Lung (tissue), 17 donors: ENCODE measurements at places on chromosomes 11 and 22. TPM values are rescaled to one million over a fixed set of nuclear protein-coding genes. Genes with fewer than 3 reads are reported as not detected.

The INS gene
- not detected for total RNA-seq

DNA sequence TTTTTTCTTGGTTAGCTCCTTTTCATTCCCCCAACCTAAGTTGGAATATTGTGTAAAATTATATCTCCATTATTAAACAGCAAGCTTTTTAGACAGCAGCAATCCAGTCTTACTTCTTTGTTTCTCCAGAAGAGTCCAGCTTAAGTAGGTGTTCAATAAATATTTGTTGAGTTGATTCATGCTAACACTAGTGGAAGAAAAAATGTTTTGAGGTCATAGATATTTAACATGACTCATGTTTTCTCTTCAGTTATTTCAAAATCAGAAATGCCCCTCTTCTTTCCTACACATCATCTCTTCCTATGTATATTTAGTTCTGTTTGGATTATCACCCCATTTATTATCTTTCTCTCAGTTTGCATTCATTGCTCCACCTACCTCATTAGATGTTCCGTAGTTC, 20.3 kb downstream of the CCDC83 start:
- DNase-seq = peak; percentile 55
- H3K27ac ChIP-seq = no peak overlapping the region
- H3K36me3 ChIP-seq = no peaks in the 10 kb centered on the region
- no peaks in the 10 kb centered on the region for H3K27me3 ChIP-seq
- H3K4me3 ChIP-seq = no peak overlapping the region

DNA sequence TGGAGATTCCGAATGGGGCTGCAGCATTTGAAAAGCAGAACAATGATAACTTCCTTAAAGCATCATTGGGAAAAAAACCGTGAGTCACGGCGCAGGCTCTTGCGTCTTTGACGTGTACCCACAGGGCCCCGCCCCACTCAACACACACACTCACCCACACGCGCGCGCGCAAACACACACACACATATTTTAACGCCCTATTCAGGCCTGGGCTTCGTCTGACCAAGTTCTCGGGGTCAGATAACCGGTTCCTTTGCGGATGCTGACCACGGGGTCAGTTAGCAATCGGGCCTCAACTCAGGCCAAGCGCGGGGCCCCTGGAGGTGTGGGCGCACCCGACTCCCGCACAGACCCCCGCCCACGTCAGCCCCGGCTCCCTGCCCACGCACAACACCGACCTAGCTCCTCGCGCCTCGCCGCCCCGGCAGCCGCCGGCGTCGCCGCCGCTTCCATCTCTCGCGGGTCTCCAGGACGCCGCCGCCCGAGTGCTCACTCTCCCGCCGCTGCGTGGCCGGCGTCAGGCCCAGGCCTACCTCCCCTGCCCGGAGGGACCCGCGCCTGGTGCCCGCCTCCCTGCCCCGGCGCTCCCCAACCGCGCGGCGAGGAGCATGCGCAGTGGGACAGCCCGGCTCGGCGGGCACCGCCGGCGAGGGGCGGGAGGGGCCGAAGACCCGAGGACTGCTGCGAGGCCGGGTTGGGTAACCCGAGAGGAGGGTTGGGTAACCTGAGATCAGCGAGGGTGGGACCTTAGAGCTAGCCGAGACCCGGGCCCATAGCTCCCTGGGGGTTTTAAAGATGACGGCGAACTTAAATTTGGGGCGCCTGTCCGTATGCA, at the start of gene SLC36A4:
TSS of gene SLC36A4 (minus strand) at position 612 of the 835 bp plus-strand sequence. CDS start at position 453, 159 bp downstream.
- DNase-seq = peak; percentile 91
- no peaks in the 10 kb centered on the region for H3K36me3 ChIP-seq
- no peaks in the 10 kb centered on the region for H3K27me3 ChIP-seq
- H3K27ac ChIP-seq = peak within 1 kb of the TSS; percentile 98

The RTN4RL2 gene
- total RNA-seq = 4.8 TPM

DNA sequence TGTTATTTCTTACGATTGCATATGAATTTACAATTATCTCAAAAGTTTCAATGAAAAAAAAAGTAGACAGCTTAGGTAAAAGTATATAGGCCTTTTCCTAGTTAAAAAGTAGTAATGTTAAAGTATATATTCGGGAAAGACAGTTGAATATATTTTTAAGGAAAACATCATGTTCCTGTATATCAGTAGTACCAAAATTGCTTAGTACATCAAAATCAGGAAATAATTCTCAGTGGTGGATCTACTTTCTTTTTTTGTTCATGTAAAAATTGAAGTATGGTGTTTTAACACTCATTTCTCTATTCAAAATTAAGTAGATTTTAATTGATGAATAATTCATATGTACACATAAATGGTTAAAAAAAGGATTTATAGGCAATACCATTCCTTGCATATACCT, 73.9 kb downstream of the USP47 start:
- no peak for DNase-seq
- peaks cover 4% of the 10 kb centered on the region for H3K4me1 ChIP-seq
- H3K36me3 ChIP-seq = peaks cover 13% of the 10 kb centered on the region
- H3K4me3 ChIP-seq = no peak overlapping the region

DNA sequence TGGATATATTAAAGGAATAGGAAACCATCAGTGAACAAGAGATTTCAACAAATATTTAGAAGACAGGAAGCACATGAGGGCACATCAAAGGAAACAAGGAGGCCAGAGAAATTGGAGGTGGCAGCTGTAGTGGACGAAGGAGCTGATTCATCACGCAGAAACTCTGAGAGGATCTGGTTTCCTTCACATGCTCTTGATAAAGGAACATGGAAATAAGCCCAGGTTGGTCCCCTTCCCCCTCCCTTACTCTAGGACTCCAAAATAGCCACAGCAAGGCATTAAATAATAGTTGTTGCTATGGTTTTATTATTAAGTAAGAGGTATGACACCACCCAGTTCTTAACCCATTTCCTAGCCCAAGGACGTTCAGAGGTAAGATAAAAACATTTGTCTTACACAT, 11.3 kb downstream of the IZUMO1R start:
- H3K27ac ChIP-seq = no peak overlapping the region
- H3K36me3 ChIP-seq = no peaks in the 10 kb centered on the region
- no peak for DNase-seq
- H3K27me3 ChIP-seq = no peaks in the 10 kb centered on the region
- H3K4me1 ChIP-seq = no peaks in the 10 kb centered on the region

The TBC1D22A gene
- 38.4 TPM for total RNA-seq

DNA sequence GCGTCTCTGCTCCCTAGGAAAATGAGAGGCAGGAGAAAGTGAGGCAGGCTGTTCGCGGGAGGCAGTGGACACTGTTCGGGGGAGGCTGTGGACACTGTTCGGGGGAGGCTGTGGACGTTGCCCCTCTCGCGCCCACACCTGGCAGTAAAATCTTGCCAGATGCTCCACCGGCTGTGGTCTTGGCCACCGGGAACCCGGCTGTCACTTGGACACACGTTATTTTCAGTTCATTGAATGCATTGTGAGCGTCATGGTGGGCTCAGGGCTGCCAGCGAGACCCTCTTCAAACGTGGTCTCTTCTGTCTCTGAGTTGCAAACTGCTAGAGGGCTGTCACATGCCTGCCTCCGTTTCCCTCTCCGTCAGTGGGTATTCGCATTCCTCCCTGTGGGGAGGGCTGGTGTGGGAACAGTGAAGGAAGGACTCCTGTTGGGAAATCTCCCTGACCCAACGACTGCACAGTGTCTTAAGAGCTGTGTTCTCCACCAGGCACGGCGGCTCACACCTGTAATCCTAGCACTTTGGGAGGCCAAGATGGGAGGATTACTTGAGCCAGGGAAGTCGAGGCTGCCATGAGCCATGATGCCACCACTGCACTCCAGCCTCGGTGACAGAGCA, 1.4 kb downstream of the PRR5 start:
- no peaks in the 10 kb centered on the region for H3K36me3 ChIP-seq
- H3K4me1 ChIP-seq = no peaks in the 10 kb centered on the region
- H3K27me3 ChIP-seq = no peaks in the 10 kb centered on the region

- no peak overlapping the region for H3K27ac ChIP-seq
- H3K27me3 ChIP-seq = peaks cover 39% of the 10 kb centered on the region
- H3K36me3 ChIP-seq = no peaks in the 10 kb centered on the region
- peak; percentile 25 for DNase-seq
Observed at GRCh38 chr22:30822216-30823014, 127.7 kb downstream of the OSBP2 start.

DNA sequence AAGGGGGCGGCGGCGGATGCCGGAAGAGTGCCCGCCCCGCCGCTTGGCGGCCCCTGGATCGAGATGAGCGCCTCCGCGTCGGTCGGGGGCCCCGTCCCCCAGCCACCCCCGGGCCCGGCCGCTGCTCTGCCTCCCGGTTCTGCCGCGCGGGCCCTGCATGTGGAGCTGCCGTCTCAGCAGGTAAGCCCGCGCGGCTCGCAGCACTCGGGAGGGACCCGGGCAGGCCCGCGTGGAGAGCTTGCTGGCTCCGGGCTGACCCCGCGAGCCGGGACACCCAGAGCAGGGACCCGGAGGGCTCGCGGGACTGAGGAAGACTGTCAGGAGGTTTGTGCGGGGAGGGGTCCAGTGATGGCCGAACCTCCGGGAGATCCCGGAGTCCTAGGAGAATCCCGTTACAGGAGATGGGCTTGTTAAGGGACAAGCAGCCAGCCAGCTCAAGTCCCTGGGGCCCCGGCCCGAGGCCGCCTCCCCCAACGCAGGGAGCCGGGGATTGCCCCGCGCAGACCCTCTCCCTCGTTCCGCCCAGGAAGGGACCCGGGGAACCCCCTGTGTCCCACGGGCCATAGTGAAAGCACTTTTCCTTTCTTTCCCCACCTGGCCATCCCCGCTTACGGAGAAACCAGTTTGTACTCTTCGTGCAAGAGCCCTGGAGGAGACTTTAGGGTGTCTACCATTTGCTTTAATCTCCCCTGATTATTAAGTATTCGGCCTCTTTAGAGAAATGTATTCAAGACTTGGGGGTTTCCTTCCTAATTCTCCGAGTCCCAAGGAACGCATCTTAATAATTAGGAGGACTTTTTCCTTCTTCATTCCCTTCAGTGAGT, 547 bp downstream of the UVRAG start:
- no peaks in the 10 kb centered on the region for H3K27me3 ChIP-seq
- DNase-seq = no peak
- peak overlapping the region; percentile 98 for H3K27ac ChIP-seq
- H3K4me1 ChIP-seq = peaks cover 2% of the 10 kb centered on the region
- H3K36me3 ChIP-seq = no peaks in the 10 kb centered on the region

The TSSK2 gene
- not detected for total RNA-seq

DNA sequence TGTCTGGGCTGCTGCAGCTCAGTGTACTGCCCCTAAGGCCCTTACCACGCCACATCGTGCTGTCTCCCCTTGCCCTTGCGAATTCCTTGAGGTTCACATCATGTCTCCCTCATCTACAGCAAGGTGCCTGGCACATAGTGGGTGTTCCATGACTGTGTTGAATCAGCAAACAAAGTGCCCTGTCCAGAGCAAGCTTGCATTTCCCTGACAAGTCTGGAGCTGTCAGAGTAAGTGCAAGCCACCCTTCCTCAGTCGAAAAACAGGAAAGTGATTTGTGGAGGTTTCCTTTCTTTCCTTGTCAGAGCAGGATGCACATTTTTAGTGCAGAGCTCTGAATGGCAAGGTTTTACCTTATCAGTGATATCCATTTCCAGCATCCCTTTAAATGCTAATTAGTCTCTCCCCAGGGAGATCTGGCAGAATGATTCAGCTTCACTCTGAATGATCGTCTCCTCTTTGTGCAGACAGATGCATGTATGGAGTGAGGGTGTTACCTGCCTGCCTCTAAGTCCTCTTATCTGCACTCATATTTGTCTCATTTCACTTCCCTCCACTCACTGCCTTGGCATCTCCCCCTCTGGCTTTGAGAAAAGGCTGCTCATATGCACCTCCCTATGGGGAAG, 331.2 kb downstream of the TMEM135 start:
- no peaks in the 10 kb centered on the region for H3K36me3 ChIP-seq
- no peaks in the 10 kb centered on the region for H3K4me1 ChIP-seq
- no peak for DNase-seq
- H3K27me3 ChIP-seq = no peaks in the 10 kb centered on the region

GRCh38 chr11:36564376-36565030, 3.3 kb upstream of the RAG1 start:
- DNase-seq = peak; percentile 77
- no peaks in the 10 kb centered on the region for H3K36me3 ChIP-seq
- H3K27ac ChIP-seq = no peak overlapping the region
- H3K4me1 ChIP-seq = peaks cover 9% of the 10 kb centered on the region
- no peaks in the 10 kb centered on the region for H3K27me3 ChIP-seq

DNA sequence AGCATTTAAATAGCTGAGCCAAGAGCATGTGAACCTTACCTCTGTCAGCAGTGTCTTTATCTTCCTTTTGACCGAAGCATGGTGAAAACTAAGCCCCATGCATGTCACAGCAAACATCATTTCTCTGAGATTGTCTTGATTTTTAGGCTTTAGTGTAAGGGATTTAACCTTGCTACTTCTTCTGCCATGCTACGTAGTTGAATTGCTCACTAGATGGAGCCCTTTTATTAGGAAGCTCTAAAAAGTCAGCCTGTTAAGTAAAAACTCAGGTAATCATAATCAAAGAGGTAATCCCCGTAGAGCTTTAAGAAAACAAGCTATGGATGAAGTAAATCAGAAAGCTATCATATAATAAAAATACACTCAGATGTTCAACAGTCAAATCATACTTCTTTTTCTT, 149.5 kb downstream of the PGR start:
- peaks cover 20% of the 10 kb centered on the region for H3K36me3 ChIP-seq
- H3K27ac ChIP-seq = no peak overlapping the region
- H3K4me1 ChIP-seq = no peaks in the 10 kb centered on the region
- DNase-seq = peak; percentile 62
- no peaks in the 10 kb centered on the region for H3K27me3 ChIP-seq

The OR10A2 gene
- not detected for total RNA-seq

- peaks cover 30% of the 10 kb centered on the region for H3K36me3 ChIP-seq
- H3K4me3 ChIP-seq = no peak overlapping the region
- H3K27ac ChIP-seq = no peak overlapping the region
- H3K27me3 ChIP-seq = no peaks in the 10 kb centered on the region
- H3K4me1 ChIP-seq = no peaks in the 10 kb centered on the region
Observed at GRCh38 chr11:78210000-78210608, 21.4 kb downstream of the USP35 start.

The OR8A1 gene
- not detected for total RNA-seq

The ARFIP2 gene
- 34.0 TPM for total RNA-seq

DNA sequence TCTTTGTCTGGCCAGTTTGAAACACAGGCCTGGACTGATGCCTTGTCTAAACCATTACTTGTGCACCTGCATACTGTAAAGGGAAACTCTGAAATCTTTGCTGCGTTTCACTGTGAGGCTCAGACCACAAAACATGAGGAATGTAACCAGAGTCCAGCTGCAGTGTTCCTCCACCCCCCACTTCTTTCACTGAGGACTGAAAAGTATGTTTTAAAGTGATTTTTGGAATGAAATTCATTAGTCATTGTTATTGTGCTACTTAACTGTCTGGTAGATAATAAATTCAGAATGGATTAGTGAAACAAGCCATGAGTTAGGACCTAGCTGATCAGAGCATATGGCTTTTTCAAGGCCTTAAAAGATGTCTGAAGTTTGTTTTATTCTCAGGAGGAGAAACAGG, 181.2 kb downstream of the WNT11 start:
- no peaks in the 10 kb centered on the region for H3K27me3 ChIP-seq
- no peak overlapping the region for H3K4me3 ChIP-seq
- peak; percentile 42 for DNase-seq
- H3K4me1 ChIP-seq = peaks cover 10% of the 10 kb centered on the region
- H3K27ac ChIP-seq = no peak overlapping the region
- no peaks in the 10 kb centered on the region for H3K36me3 ChIP-seq

The IRF7 gene
- 24.7 TPM for total RNA-seq

GRCh38 chr11:76209973-76210930, 4.0 kb upstream of the WNT11 start:
- H3K36me3 ChIP-seq = no peaks in the 10 kb centered on the region
- H3K4me1 ChIP-seq = peaks cover 10% of the 10 kb centered on the region
- H3K4me3 ChIP-seq = peak overlapping the region; percentile 18
- H3K27me3 ChIP-seq = peaks cover 4% of the 10 kb centered on the region
- peak; percentile 91 for DNase-seq
- H3K27ac ChIP-seq = no peak overlapping the region

The SMC1B gene
- not detected for total RNA-seq

- H3K4me1 ChIP-seq = peaks cover 32% of the 10 kb centered on the region
- no peaks in the 10 kb centered on the region for H3K36me3 ChIP-seq
- H3K4me3 ChIP-seq = no peak overlapping the region
- H3K27ac ChIP-seq = no peak overlapping the region
- H3K27me3 ChIP-seq = no peaks in the 10 kb centered on the region
Observed at GRCh38 chr11:15770798-15771414, 585.4 kb downstream of the SOX6 start.

The MRGPRX4 gene
- total RNA-seq = not detected
